ENCODE measurements at places on chromosomes 3 and 15. TPM values are rescaled to one million over a fixed set of nuclear protein-coding genes. Genes with fewer than 3 reads are reported as not detected.
A peak's percentile ranks its signal among the peaks of the same experiment; 100 is the strongest.

GRCh38 chr3:171295484-171296373, 164.5 kb downstream of the TNIK start:
- no peak for DNase-seq

- no peak for DNase-seq
Measured at GRCh38 chr3:101099791-101100190, 106.6 kb upstream of the ABI3BP start.

GRCh38 chr3:178537122-178537705, 978 bp downstream of the KCNMB2 start:
- no peak for DNase-seq

DNA sequence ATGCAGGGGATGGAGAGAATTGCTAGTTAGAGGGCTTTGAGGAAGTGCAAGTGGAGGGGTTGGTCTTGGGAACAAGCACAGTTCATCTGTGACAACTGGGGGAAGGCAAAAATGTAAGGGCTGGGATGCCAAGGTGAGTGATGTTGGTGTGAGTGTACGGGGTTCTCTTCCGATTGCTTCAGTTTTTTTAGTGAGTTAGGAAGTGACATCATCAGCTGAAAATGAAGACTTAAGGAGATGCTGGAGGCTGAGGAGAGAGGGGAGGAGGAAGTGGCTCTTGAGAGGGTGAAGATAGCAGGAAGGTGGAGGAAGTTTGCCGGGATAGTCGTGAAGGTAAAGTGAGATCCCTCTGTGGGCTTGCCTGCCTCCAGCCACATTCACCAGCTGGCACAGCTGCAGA, 12.7 kb downstream of the TICRR start:
- DNase-seq, result no peak

DNA sequence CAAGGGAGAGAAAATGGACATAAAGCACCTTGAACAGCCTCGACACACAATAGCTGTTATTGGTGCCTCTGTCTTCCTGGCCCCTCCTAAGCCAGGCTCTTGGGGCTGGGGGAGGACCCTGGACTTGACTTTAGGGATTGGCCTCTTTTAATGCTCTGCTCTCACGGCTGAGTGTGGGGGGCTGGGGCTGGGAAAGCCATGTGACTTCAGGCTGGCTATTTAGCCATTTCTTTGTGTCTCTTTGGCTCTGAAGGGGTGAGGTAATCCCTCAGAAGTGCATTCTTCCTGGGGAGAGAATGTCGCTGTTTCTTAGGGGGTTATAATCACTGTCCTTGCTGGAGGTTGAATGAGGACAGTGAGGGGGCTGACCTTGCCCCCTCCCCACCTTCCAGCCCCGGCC, 26.2 kb downstream of the MAGEF1 start:
- no peak for DNase-seq

DNA sequence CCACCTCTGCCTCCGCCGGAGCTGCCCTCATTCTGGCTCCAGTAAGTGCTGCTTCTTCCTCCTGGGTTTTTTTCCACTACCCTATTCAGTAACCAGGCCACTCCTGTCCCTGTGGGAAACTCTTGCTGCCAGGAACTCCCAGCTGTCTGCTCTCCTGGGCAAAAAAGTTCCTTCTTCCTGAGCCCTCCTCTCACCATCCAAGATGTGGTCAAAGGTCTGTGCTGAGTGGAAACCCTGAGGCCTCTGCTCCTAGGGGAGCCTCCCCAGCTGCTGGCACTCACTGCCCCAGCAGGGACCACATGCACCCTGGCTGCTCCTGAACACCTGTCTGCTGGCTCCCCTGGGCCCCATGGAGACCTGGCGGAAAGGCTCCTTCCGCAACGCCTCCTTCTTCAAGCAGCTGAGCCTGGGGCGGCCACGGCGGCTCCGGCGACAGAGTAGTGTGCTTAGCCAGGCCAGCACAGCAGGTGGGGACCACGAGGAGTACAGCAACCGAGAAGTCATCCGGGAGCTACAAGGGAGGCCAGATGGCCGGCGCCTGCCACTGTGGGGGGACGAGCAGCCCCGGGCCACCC, 454 bp downstream of the C15orf62 start:
- DNase-seq, result no peak

GRCh38 chr3:125069452-125069851, 13.7 kb upstream of the HEG1 start:
- no peak for DNase-seq

The GP5 gene
- 0.26 TPM for total RNA-seq

- DNase-seq, result no peak
Measured at GRCh38 chr3:58387650-58388546, 45.7 kb downstream of the PDHB start.

- DNase-seq, result no peak
Measured at GRCh38 chr3:6120786-6121185, 740.1 kb upstream of the GRM7 start.

The KBTBD12 gene
- total RNA-seq, result not detected

- DNase-seq, result no peak
Measured at GRCh38 chr3:62318365-62318751, 55.0 kb downstream of the FEZF2 start.

DNA sequence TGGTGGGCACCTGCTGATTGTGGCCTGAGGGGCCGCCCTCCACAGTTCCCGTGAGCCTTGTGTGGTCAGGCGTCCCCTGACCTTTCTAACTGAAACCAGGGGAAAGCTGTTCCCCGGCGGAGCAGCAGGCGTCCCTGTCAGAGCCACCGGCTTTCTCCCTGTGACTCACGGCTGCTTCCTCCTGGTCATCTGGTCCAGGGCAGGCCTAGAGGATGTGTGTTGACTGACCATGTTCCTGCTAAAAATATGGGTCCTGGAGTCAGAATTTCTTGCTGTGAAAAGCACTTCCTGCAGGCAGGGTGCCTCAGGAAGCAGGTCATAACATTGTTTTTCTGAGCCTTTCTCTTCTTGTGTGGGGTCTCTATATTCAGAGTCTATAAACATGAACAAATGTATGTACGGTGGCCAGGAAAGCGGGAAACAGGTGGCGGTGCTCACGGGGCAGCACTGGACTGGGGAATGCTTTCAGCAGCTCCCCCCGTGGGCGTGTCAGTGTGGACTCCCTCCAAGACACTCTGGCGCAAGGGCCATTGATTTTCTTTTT, 38.4 kb upstream of the CGNL1 start:
- no peak for DNase-seq

GRCh38 chr15:69415381-69415780, 1.2 kb downstream of the KIF23 start:
- DNase-seq, result no peak

The ADGRG7 gene
- total RNA-seq, result not detected

GRCh38 chr15:31305796-31306425, 20.7 kb upstream of the KLF13 start:
- DNase-seq, result no peak

GRCh38 chr15:89043031-89044002, 44.9 kb upstream of the ABHD2 start:
- DNase-seq, result no peak

DNA sequence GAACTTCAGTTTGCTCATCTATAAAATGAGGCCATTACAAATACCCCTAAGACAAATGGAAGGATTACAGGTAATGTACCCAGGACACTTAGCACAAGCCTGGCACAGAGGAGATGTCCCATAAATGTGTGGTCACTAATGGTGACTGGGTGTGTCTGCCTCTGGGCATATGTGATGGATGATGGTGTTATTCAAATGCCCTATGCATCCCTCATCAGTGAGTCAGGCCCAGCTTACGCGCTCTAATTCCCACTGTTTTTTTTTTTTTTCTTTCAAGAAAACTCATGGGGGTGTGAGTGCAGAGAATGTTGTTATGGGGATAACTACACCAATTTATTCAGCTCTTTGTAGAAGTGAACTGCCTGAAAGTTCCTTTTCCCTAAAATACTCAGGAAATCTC, 23.6 kb upstream of the KIF23 start:
- no peak for DNase-seq

The RAB43 gene
- total RNA-seq, result 44.3 TPM

The TRAIP gene
- total RNA-seq, result 27.1 TPM

GRCh38 chr3:179321668-179322285, 1.1 kb upstream of the ZNF639 start:
- peak; percentile 53 for DNase-seq

The SELENOK gene
- 58.5 TPM for total RNA-seq

The NXPE3 gene
- total RNA-seq, result 18.2 TPM

- no peak for DNase-seq
Measured at GRCh38 chr3:23704298-23704697, 101.5 kb upstream of the UBE2E1 start.

GRCh38 chr15:50764461-50765194, 878 bp downstream of the SPPL2A start:
- DNase-seq, result peak; percentile 77

The SKOR1 gene
- 0.09 TPM for total RNA-seq

DNA sequence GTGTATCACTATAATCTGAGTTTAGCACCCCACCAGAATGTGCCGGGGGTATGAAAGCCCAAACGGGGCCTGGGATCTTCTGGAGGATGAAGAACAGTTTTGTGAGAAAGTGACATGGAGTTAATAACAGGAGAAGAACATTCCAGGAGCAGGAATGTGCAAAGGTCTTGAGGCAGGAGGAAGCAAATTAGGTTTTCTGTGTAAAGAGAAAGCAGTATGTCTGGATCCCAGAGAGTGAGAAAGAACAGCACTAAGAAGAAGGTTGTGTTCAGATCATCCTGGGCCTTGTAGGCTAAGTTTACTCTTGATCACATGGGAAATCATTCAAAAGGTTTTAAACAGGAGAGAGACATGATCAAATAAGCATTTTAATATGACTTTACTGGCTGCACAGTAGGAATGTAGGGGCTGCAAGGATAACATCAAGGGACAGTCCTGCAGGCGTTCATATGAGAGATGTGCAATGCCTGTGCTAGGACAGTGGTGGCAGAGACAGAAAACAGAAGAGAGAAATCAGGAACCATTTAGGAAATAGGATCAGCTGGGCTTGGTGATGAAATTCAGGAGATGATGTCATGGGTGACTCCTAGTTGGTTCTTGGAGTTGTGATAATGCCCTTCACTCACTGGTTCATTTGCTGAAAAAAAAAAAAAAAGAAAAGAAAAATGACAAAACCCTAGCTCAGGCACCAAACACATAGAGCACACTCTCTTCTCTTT, 113.5 kb downstream of the TNIK start:
- DNase-seq, result no peak

GRCh38 chr3:74920721-74921350, 306.4 kb upstream of the CNTN3 start:
- no peak for DNase-seq

GRCh38 chr3:64010199-64010598, 13.1 kb downstream of the PSMD6 start:
- DNase-seq, result no peak

GRCh38 chr3:195929452-195929851, 21.1 kb upstream of the TNK2 start:
- DNase-seq, result no peak

The IQCH gene
- total RNA-seq, result 1.6 TPM

- peak; percentile 65 for DNase-seq
Measured at GRCh38 chr3:98573181-98573728, 20.2 kb downstream of the CPOX start.
